EL (cell line): ENCODE measurements at places on chromosomes 16 and 17.
A peak's percentile ranks its signal among the peaks of the same experiment; 100 is the strongest.

GRCh38 chr17:14950216-14950615 is 314.9 kb downstream of the PMP22 start:
- DNase-seq, result peak; percentile 31

DNA sequence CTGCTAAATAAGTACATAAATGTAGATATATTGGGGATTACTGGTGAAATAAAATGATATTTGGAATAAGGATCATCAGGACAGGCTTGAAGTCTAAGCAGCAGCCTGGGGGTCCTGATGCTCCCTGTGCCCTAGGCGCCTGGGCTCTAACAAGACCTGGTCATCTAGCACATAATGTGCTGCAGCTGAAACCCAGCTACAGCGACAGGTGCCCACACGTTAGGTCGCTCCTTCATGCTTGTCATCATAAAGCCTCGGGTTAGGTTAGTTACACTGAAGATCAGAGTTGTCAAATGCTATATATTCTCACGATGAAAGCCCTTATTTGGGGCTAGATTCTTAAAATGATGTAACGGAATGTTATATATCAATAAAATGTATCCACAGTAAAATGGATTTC is 11.5 kb downstream of the NARF start:
- DNase-seq, result no peak

- DNase-seq, result no peak
These were observed 14.7 kb downstream of the RAD51D start for GRCh38 chr17:35104844-35105450.

DNA sequence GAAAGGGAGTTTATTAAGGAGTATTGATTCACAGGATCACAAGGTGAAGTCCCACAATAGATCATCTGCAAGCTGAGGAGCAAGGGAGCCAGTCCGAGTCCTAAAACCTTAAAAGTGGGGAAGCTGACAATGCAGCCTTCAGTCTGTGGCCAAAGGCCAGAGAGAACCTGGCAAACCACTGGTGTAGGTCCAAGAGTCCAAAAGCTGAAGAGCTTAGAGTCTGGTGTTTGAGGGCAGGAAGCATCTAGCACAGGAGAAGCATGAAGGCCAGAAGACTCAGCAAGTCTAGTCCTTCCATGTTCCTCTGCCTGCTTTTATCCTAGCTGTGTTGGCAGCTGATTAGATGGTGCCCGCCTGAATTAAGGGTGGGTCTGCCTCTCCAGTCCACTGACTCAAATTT is 193.0 kb downstream of the KIF2B start:
- no peak for DNase-seq

DNA sequence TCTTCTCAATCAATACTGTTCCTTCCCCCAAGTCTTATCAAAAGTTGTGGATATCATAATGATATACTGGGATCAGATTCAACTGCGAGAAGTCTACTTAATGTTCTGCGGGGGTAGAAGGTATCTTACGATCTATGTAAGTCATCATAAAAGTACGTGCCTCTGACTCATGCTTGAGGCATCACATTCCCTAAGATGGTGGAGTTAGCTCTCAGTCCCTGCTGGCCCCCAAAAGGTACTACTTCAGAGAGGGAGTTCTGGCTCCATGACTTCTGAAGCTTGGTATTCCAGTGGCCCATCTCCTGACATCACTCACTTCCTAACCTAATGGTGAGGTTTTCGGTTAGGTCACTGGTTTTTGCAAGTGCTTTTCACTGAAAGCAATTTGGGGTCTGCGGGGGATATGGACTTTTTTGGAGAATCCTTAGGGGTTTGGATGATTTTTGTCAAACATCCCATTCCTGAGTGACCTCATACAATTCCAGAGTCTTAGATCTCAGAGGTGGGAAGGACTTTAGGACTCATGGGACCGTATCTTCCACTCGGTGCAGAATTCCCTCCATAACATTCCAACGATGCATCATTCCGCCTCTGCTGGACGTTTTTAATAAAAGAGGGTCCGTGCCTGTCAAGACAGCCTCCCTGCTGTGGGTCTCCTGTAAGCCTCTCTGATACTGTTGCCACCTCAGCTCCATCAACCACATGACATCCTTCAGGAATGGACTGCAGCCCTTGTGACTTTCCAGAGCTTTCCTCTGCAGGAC is 74.3 kb downstream of the DYNLRB2 start:
- peak; percentile 94 for DNase-seq

- DNase-seq, result no peak
These were observed 24.4 kb upstream of the CRHR1 start for GRCh38 chr17:45759761-45760160.

DNA sequence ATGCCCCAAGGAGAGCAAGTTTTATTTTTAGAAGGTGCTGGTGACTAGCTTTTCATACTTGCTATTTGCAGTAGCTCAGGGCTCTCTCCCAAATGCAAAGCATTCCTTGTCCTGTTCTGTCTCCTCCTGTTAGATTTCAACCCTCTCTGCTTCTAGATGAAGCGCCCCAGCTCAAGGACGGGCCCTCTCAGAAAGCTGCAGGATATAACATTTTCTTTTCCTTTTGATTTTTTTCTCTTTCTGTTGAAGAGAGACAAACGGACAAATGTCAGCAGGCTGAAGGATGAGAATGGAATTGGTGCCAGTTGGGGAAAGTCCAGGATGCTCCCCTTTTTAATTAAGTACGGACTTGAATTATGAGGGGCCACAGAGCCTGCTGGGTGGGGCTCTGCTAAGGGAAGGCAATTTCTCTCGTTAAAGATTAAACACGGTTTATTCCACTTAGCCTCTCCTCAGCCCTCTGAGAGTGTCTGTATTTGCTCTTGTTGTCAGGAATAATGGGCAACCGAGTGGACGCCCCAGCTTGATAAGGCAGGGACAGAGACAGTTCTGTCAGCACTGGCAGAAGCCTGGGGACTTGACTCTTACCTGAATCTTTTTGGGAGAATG is 6.2 kb upstream of the ETV4 start:
- no peak for DNase-seq

DNA sequence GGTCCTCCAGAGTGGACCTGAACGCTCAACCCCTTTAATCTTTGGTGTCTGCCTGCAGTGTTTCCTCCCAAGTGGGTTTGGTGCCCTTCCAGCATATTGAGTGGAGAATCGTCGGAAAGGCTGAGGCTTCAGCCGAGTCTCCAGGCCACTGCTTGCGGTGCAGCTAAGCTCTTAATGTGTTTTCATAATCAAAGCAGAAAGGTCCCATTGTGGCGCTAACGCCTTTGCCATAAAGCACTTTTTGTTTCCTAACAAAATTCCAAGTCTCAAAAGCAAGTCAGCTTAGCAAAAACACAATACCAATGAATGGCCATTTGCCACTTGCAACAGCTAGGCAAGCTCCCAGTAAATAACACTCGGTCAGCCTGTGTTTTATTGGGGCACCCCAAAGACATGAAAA is 57.6 kb downstream of the KSR1 start:
- no peak for DNase-seq

DNA sequence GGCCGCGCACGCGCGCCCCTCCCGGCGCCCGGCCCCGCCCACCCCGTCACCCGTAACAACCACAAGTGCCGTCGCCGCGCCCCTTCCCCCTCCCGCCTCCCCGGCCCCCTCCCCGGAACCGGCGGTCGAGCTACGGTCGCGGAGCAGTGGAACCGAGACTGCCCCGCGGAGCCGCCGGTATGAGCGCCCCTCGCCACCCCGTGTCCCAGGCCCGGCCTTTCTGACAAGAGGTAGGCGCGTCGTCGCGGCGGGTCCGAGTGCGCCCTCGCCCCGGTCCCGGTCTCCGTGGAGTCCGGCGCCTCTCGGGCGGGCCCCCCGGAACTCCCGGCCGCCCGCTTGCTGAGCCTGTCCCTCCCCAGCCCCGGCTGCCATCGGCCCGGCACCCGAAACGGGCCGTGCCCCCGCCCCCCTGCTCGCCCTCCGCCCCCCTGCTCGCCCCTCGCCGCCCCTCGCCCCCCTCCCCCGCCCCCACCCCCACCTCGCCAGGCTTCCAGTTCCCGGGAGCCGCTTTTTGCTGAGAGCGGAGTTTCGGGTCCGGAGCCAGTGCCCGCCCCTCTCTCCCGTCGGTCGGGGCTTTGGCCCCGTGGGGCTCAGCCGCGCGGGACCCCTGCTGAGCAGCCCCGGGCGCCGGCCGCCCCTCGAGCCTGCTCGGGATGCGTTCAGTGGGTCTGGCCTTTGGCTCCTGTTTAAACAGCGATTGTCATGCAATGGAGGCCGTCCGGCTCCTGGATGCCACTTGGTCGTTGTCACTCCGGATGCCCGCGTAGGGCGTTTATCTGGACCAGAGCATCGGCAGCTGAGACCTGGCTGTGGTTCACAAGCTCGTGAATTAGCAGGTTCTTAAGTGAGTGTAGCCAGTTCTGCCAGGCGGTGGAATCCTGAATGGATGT is at the start of gene SEC14L1:
Gene SEC14L1 (plus strand): TSS at position 92 of the 890 bp plus-strand sequence. CDS start 2,628 bp downstream, outside the sequence.
- DNase-seq, result peak; percentile 59

- no peak for DNase-seq
These were observed 26.3 kb downstream of the WSB1 start for GRCh38 chr17:27320222-27320560.

GRCh38 chr16:2478279-2478678 is 3.4 kb downstream of the TBC1D24 start:
- DNase-seq, result no peak

DNA sequence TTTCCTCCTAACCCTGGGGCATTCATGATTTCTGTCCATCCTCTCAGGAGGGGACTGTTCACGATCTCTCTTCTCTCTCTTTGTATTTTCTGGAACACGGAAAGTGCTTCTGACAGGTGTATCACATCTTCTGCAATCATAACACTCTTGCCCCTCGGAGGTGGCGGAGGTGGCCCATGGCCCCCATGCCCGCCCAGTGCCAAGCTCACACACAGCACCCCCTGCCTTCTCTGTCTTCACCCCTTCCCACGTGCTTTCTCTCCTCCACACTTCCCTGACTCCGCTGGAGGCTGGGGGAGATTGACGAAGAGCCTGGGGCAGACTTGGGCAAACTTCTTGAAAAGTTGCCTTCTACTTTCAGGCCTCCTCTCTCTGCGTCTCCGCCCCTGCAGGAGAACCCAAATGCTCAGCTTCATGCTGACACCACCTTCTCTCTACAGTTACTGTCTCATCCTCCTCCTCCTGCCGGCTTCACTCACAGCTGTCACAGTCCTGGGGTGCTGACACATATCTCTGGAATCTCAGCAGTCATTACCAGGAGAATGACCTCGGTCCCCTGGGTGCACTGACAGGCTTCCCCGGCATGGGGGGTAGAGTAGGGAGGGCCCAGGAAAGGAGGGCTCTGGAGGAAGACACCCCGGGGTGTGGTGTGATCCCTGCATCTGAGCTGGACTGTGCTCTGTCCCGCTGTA is 127.1 kb downstream of the ENGASE start:
- DNase-seq, result peak; percentile 60

DNA sequence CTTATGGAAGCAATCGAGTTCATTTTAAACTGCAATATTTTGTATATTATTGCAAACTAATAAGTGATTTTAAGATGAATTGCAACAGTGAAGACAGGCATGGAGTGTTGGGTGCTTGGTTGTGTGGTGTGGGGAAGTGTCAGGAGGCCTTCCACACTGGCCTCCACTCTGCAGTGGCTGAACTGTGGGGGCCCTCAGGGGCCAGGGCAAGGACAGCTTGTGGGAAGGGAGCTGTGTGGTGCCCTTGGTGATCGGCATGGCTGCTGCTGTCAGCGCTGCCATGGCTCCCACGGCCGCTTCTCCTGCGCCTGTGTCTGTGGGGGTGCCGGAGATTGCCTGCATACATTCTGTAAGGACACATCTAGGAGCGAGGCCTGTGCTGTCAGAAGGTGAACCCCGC is 19.2 kb downstream of the TCF25 start:
- no peak for DNase-seq

- DNase-seq, result no peak
These were observed 15.7 kb downstream of the CRLF3 start for GRCh38 chr17:30808785-30809286.

GRCh38 chr17:17801800-17802481 is 34.8 kb downstream of the SREBF1 start:
- no peak for DNase-seq

- no peak for DNase-seq
These were observed 8.1 kb downstream of the C17orf50 start for GRCh38 chr17:35768797-35769196.

- DNase-seq, result no peak
These were observed 25.3 kb downstream of the MBTPS1 start for GRCh38 chr16:84091460-84091859.

- DNase-seq, result no peak
These were observed 39.6 kb downstream of the WSB1 start for GRCh38 chr17:27333410-27333980.

- DNase-seq, result peak; percentile 50
These were observed at the start of gene SLC46A1 for GRCh38 chr17:28405632-28406472. TSS of gene SLC46A1 (minus strand) at chr17:28406212. CDS start at chr17:28406114, 98 bp downstream.

DNA sequence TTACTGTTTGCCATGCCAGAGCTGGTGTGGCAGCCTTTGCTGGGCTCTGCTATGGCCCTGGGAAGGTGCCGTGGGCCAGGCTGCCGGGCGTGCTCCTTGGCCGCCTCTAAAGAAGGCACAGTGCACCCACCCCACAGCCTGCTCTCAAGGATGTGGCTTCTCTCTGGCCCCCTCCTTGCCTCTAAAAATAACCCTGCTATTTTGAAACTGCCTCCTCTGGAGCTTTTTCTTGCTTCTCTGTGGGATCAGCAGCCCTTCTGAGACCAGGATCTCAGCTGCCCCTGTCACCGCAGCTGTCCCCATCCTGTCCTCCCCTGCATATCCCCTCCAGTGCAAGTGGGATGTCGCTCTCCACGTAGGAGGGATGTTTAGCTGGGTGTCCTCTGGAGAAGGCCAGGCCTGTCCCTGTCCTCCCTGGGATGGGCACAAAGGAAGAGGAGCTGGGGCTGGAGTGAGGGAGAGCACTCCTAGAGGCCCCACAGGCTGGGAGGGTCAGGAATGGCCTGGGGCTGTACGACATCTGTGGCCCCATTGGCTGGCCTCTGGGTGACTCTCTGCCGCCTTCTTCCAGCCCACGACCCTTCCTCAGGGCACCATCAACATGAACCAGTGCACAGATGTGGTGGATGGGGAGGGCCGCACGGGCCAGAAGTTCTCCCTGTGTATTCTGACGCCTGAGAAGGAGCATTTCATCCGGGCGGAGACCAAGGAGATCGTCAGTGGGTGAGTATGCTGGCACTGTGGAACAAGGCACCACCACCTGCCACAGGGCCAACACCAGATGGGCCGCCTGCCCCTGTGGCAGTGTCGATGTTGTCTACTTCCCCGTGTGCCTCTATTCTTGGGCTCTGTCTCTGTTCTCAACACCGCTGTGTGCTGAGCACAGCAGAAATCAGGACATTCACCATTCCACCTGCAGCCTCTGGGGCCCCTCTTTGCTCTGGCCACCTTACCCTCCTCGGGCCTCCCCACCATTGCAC is 79.7 kb downstream of the PLD6 start:
- no peak for DNase-seq

DNA sequence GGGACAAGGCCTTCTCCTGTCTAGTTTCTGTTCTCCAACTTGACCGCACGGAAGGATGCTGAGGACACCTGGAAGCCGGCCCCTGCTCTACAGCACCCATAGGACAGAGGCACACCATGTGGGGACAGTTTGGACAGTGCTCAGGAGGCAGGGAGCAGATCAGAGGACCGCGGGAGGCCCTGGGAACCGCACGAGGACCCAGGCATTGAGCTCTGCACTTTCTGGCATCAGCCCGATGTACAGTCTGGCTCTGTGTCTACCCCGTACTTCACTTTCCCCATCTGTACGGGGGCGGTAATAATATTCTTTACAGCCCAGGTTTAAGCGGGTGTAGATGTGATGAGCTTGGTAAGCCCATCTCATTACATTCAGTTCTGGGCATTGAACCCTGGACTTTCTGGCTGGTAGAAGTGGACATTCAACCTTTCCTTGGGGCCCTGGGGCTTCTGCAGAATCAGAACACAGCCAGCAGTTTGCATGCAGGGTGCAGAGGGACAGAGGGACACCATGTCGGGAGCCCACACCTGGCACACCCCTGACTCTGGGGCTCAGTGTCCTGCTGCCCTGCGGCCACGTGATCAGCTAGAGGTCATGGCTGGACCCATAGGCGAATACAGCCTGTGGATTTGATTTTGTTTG is 258.7 kb downstream of the SEC14L1 start:
- no peak for DNase-seq
